ENCODE measurements at places on chromosomes 16 and 17.

DNA sequence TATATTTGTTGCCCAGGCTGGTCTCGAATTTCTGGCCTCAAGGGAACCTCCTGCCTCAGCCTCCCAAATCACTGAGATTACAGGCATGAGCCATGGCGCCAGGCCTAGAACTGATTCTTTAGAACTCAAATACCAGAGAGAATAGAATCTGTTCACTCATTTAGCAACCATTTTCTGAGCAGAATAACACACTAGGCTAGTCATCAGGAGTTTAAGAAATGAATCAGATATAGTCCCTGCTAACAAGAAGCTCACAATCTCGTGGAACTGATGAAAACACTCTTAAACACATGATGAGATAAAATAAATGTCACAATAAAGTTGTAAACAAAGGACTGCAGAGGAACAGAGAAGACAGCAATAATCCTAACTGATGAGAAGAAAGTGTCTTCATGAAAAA lies 55.8 kb upstream of the ADCY9 start:
- DNase-seq, result no peak
- no peak overlapping the region for H3K4me3 ChIP-seq
- peaks cover 6% of the 10 kb centered on the region for H3K4me1 ChIP-seq
- H3K27me3 ChIP-seq, result no peaks in the 10 kb centered on the region

GRCh38 chr17:41140360-41141131 lies at the start of gene KRTAP4-6:
KRTAP4-6 (minus strand) TSS chr17:41140544; CDS start chr17:41140487, 57 bp downstream.
- H3K27ac ChIP-seq, result no peak within 1 kb of the TSS
- no peak within 1 kb of the TSS for H3K4me3 ChIP-seq
- peaks cover 7% of the 10 kb centered on the region for H3K36me3 ChIP-seq
- H3K4me1 ChIP-seq, result no peaks in the 10 kb centered on the region
- DNase-seq, result no peak

GRCh38 chr17:14308965-14309879 lies 8.3 kb downstream of the HS3ST3B1 start:
- peaks cover 41% of the 10 kb centered on the region for H3K36me3 ChIP-seq
- no peaks in the 10 kb centered on the region for H3K27me3 ChIP-seq
- peak overlapping the region; percentile 76 for H3K4me3 ChIP-seq
- H3K4me1 ChIP-seq, result peaks cover 76% of the 10 kb centered on the region
- peak overlapping the region; percentile 88 for H3K27ac ChIP-seq

GRCh38 chr16:78982096-78982744 lies 618.3 kb downstream of the MAF start:
- no peak overlapping the region for H3K4me3 ChIP-seq
- H3K27ac ChIP-seq, result no peak overlapping the region
- DNase-seq, result no peak
- H3K36me3 ChIP-seq, result no peaks in the 10 kb centered on the region

GRCh38 chr16:59193637-59194036 lies 459.5 kb upstream of the GOT2 start:
- H3K27ac ChIP-seq, result no peak overlapping the region
- H3K36me3 ChIP-seq, result no peaks in the 10 kb centered on the region
- no peak for DNase-seq
- no peaks in the 10 kb centered on the region for H3K27me3 ChIP-seq

DNA sequence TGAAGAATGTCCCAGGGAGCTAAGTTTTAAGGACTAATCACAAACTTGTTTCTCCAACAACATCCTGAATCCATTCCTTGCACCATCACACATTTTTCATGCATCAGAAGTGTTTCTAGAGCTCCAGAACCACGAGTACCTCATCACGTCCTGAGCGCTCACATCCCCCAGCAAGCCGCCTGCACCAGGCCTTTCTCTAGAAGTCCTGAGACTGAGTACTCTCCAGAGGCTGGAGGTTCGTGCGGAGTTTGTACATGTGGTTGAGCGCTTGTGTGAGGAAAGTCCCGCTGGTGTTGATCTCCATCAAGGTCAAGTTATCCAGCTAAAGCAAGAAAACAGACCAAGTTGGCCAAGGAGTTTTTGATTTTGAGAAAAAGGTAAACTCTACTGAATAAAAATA lies 10.7 kb downstream of the GINS2 start:
- H3K27me3 ChIP-seq, result no peaks in the 10 kb centered on the region
- H3K4me3 ChIP-seq, result no peak overlapping the region
- peaks cover 21% of the 10 kb centered on the region for H3K4me1 ChIP-seq
- DNase-seq, result no peak
- peaks cover 95% of the 10 kb centered on the region for H3K36me3 ChIP-seq
- no peak overlapping the region for H3K27ac ChIP-seq

DNA sequence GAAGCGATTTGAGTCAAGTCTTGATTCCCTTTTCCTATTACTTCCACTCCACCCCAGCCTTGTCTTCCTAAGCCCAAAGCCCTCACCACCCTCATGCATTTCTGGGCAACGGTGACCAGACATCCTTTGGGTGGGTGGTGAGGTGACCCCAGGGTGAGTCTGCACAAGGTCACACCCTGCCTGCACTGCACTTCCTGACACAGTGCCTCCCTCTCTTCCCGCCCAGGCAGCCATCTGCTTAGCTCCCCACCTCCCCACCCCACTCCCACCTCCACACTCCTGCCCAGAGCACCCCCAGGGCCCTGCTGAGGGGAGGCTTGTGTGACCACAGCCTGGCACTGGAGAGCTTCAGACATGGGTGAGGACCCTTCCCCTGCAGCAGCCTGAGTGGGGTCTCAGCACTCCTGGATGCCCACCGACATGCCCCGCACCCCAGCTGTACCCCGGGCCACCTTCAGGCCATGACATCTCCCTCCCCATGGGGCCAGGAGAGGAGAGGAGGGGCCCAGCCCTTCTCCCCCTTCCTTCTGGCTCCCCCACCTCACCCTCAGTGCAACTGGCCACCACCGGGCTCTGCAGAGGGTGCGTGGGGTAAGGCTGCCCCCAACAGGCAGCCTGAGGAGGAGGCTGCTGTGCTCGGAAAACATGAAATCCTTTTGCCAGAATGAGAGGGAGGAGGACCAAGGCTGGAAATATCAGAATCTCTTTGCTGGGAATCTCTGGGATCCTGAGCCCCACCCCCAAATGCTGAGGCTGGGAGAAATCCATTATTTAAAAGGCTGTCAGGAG lies 68.6 kb downstream of the CCT6B start:
- H3K4me1 ChIP-seq, result no peaks in the 10 kb centered on the region
- peak; percentile 34 for DNase-seq
- peaks cover 43% of the 10 kb centered on the region for H3K27me3 ChIP-seq

DNA sequence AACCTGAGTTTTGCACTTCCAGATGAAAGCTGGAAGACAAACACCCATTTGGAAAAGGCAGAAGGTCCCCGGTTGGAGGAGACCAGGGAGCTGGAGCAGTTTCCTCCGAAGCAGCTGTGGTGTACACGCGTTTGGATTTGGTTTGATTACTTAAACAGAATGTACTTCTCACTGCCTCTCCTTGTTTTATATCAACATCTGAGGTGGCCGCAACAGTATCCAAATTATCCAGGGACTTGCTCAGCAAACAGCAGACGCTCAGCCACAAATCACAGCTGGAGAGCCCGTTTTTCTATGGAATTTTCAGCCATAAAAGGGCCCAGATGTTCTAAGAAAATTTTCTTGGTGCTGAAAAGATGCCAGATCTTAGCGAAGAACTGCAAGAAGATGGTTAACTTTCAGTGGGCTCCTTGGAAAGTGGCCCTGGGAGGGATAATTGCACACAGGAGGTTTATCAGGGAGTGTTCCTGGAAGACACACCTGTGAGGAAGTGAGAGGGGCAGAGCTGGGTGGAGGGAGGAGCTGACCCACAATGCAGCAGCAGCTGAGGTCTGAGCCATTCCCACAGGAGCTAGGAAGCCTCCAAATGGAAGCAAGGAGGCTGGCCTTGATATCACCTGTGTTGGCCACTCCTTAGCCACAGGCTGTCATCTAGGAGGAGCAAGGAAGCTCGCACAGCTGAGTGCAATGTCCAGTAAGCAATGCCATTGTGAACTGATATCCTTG lies 28.9 kb upstream of the CDH5 start:
- no peak for DNase-seq
- H3K4me1 ChIP-seq, result no peaks in the 10 kb centered on the region
- H3K4me3 ChIP-seq, result no peak overlapping the region
- H3K36me3 ChIP-seq, result no peaks in the 10 kb centered on the region
- H3K27me3 ChIP-seq, result peaks cover 27% of the 10 kb centered on the region
- no peak overlapping the region for H3K27ac ChIP-seq

DNA sequence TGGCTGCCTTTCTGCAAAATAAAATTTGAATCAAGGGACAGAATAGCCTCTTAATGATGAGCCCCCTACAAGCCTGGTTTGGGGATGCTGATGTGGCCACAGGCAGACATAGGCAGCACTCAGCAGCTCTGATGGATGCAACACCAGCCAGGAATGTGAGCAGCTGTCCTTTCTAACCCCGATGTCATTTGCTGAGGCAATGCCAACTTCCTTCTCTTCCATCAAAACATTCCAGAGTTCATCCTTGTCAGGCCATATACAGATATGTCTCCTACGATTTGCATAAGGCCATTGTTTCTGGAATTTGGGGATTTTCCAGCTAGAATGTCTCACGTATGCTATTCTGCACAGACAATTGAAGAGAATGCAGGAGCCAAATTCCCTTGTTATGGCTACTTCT lies 52.1 kb upstream of the MYOCD start:
- H3K36me3 ChIP-seq, result no peaks in the 10 kb centered on the region
- H3K4me3 ChIP-seq, result no peak overlapping the region
- no peak overlapping the region for H3K27ac ChIP-seq
- H3K27me3 ChIP-seq, result no peaks in the 10 kb centered on the region
- no peaks in the 10 kb centered on the region for H3K4me1 ChIP-seq
- no peak for DNase-seq

- no peak for DNase-seq
- peaks cover 9% of the 10 kb centered on the region for H3K4me1 ChIP-seq
- H3K4me3 ChIP-seq, result no peak overlapping the region
- no peak overlapping the region for H3K27ac ChIP-seq
- H3K27me3 ChIP-seq, result no peaks in the 10 kb centered on the region
- no peaks in the 10 kb centered on the region for H3K36me3 ChIP-seq
These were observed 17.7 kb upstream of the DOK4 start for GRCh38 chr16:57504001-57504400.

GRCh38 chr17:945672-946071 lies 33.9 kb downstream of the NXN start:
- H3K27me3 ChIP-seq, result peaks cover 8% of the 10 kb centered on the region
- DNase-seq, result no peak
- H3K4me3 ChIP-seq, result no peak overlapping the region
- H3K36me3 ChIP-seq, result no peaks in the 10 kb centered on the region
- H3K27ac ChIP-seq, result no peak overlapping the region

DNA sequence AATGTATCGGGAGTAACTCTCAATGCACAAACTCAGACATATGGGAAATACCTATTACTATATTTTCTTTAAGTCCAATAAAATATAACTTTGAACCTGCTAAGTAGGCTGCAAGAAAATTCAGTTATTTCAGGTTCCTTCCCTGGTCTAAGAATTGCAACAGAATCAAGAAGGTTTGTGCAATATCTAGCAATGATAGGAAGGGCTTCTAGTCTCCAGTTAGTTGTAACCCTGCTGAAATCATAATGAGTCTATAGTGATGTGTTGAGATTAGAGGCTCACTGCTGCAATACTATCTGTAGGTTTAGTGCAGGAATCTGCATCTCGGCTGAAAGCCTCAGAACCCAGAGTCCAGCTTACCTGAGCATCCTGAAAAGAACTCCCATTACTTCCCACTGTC lies 110.5 kb downstream of the PMP22 start:
- no peak overlapping the region for H3K27ac ChIP-seq
- no peaks in the 10 kb centered on the region for H3K4me1 ChIP-seq
- no peak for DNase-seq
- no peak overlapping the region for H3K4me3 ChIP-seq

DNA sequence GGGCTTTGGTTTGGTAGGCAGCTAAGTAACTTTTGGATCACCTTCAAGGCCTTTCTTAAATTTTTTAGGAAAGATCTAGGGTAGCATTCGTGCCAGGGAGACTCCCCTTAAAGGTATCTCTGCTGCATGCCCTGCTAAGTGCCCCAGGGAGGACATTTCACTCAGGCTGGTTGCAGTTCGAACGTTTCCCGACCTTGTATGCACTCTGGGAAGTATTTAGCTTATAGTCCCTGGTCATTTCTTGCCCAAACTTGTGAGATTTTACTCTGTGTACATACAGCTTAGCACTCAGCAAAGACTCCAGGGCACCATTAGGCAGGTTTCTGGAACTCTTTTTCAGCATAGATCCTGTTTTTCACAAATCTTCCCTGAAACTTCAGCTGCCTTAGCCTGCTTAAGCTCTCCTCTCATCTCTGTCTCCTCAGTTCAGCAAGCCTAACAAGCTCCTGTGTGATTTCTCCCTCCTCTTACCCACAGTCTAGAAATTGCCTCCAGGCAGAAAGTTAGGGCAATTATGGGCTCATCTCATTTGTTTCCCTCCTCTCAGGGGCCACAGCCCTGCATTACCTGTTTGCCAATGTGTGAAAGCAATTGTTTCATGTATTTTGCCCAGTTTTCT lies 84.6 kb downstream of the MRTFB start:
- no peaks in the 10 kb centered on the region for H3K4me1 ChIP-seq
- peaks cover 4% of the 10 kb centered on the region for H3K36me3 ChIP-seq
- H3K4me3 ChIP-seq, result no peak overlapping the region
- DNase-seq, result no peak
- no peak overlapping the region for H3K27ac ChIP-seq

GRCh38 chr16:83794860-83795554 lies 12.8 kb upstream of the HSBP1 start:
- peaks cover 8% of the 10 kb centered on the region for H3K4me1 ChIP-seq
- H3K36me3 ChIP-seq, result no peaks in the 10 kb centered on the region
- peaks cover 32% of the 10 kb centered on the region for H3K27me3 ChIP-seq
- no peak overlapping the region for H3K4me3 ChIP-seq
- no peak for DNase-seq
- H3K27ac ChIP-seq, result no peak overlapping the region

DNA sequence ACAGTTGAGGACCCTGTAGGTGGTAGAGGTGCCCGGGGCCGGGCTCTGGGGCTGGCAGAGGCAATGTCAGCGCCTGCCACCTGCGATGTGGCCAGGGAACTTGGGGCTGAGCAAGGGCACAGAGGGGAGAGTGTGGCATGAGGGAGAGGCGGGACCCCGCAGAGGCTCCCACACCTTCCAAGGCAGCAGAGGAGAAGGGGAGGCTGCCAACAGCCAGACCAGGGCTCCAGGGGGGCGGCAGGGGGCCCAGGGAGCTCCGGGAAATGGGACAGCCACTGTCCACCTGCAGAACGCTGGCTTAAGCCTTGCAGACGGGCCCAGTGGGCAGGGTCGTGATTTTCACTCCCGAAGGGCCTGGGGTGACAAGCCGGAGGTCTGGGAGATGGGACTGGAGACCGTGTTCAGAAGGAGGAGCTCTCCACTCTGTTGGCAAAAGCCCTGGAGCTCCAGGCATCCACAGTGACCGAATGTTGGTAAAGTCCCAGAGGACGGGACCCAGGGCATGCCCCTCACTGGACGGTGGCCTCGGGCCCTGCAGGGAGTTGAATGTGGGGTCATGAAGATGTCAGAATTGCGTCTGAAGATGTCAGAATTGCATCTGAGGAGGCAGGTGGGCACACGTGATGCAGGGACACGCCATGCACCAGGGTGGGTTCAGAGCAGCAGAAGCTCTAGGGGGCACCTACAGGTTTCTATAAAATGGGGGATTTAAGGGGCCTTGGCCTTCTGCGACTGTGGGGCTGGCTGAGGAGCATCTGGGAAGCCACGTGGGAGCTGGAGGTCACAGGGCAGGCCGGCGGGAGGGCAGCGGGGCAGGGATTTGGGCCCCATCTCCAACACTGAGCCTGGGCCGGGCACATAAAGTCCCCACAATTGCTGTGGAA lies 18.6 kb downstream of the CD7 start:
- no peaks in the 10 kb centered on the region for H3K27me3 ChIP-seq
- H3K4me3 ChIP-seq, result peak overlapping the region; percentile 94
- peaks cover 93% of the 10 kb centered on the region for H3K4me1 ChIP-seq
- H3K27ac ChIP-seq, result peak overlapping the region; percentile 100

Data from activated T-cell treated with anti-CD3 and anti-CD28 coated beads, Interleukin-2, amount 50 U/mL, for 24 hours (primary cell).